ENCODE measurements at places on chromosomes 7 and 10.

DNA sequence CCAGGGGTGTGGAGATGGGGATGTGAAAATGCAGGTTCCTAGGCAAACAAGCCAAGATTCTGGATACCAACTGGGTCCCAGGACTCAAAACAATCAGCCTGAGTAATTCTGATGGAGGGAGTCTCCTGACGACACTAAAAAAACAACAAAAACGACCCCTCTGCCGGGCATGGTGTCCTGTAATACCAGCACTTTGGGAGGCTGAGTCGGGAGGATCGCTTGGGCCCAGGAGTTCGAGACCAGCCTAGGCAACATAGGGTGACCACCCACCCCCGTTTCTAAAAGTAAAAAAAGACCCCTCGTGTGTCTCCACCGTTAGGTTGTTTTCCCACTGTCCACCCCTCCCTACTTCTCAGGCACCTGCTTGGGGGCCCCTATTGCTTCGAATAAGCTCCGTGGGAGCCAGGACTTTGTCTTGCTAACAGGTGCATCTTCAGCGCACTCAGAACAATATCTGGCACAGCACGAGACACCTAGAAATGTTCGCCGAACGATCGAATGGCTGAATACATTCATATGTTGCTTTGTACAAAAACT lies 743 bp upstream of the NRF1 start:
- DNase-seq: no peak

- no peak for DNase-seq
Observed at GRCh38 chr7:101258243-101258731, 13.4 kb upstream of the FIS1 start.

DNA sequence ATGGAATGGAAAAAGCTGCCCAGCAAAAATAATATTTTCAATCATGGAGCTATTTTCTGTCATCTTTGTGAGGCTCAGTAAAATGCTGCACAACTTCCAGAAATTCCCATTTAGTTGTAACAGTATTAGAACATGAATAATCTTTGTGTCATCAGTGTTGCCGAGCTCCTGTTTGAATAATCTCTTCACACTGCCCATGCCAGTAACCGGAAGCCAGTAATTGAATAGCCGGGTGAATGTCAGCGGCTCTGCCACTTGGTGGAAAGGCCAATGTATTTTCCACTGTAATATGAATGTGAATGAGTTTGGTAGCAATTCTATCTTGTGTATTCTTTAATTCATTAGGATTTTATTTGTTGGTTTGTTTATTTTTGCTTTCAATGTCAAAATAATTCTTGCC lies 172.5 kb upstream of the INSYN2A start:
- DNase-seq: no peak

GRCh38 chr10:117071286-117072050 lies 66.5 kb upstream of the SHTN1 start:
- DNase-seq: peak; percentile 53

DNA sequence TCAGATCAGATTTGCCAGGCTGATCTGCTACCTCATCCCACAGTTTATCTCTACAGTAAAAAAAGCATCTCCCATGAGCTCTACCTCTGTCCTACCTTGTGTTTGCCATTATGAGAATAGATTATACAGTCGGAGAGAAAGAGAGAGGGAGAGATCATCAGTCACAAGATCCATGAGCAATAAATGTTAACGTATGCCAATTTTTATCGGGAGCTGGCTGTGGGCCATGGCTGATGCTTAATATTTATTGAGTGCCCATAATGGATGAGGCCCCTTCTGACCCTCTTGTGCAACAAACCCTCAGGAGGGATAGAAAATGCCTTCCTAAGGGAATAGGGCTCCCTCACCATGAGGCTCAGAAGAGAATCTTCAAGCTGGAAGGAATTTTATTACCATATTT lies 52.8 kb downstream of the C10orf90 start:
- no peak for DNase-seq
